ENCODE measurements at places on chromosomes 2 and 18.
A peak's percentile ranks its signal among the peaks of the same experiment; 100 is the strongest.

DNA sequence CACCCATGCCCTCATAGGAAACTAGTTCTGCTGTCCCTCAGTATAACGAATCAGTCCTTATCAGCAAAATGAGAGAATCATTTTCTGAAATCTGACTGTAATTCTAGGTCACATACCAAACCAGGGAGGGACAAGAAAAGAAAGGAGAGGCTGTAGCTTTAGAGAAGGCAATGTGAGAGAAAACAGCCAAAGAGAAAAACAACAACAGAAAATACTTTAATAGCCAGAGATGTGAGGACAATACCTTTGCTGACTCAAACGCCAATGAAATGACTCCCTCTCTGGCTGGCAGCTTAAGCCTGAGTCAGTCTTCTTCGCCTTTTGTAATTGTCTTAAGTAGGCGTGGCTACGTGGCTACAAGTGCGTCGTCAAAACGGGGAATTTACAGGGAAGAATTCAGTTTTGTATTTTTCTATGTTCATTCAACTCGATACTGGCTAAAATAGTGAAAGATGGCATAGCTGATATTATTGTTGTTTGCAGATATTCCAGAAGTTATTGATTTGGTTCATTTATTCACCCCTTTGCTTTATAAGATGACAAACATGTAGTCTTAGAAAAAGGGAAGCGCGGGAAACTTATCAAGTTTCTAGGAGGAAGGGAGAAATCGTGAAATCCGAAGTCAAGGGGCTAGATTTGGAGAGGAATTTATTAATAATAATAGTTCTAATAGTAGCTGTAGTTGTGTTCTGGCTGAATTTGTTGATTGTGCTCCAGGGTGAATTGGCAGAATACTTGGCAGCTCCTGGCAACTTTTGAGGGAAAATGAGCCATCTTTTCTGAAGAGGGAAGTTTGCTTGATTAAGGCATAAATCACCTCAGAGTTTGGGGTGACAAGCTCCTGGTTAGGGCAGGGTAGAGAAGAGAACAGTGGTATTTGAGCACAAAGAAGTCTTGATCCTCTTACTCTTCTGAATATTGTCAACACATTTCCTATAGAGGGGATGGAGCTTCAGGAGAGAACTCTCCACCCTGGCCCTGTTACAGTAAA is at the start of gene IL1A:
Gene IL1A, minus strand, starts transcription at position 295 of the 991 bp plus-strand sequence. CDS start 723 bp downstream, outside the sequence.
- peak; percentile 40 for DNase-seq

- DNase-seq: no peak
These were observed 165.5 kb downstream of the TGIF1 start for GRCh38 chr18:3615374-3615985.

- DNase-seq: no peak
These were observed 89.5 kb downstream of the STK39 start for GRCh38 chr2:168157926-168158325.

DNA sequence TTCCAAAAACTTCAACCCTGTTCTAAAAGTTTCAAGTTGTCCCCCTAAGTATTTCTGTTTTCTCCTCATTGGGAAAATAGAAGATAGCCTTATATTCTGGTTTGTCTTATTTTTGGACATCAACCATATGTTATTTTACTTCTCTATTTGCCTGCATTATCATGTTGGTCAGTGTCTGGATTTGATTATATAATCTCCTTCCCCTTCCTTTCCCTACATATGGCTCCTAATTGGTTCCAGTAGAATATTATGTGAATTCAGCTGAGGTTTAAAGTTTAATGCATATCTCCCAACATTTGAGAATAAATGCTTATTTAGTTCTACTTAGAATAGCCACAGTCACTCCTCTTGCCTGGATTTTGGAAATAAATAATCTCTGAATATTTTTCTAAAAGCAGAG is 66.9 kb downstream of the OXER1 start:
- no peak for DNase-seq

GRCh38 chr18:76562286-76563122 is 67.5 kb upstream of the ZNF516 start:
- DNase-seq: no peak

- DNase-seq: no peak
These were observed 115.9 kb upstream of the ARHGAP28 start for GRCh38 chr18:6613581-6613980.
